T-helper 2 cell treated with Interferon-gamma antibody and Interleukin-4, amounts not matched to agents 5 μg/mL and 100 μg/mL, for 36 hours (primary cell): ENCODE measurements at places on chromosomes 6 and 20.

- DNase-seq, result no peak
Measured at GRCh38 chr6:110628330-110628729, 151.9 kb upstream of the SLC22A16 start.

DNA sequence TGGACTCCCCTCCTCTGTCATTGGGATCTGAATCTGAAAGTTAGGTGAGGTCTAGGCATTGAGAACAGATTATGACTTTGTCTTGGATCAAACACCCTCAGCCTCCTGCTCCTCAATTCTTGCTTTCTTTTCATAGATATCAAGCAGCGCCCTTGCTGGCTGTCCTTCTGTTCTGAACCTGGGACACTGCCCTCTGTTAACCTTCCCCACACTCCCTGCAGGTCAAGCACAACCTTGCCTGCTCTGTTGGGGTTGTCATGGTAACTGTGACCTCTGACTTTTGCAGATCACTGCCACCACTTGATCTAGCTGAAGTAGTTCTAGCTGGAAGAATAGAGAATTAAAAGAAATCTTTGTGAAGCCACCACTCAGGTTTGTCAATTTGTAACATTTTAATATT is 16.4 kb upstream of the MICA start:
- no peak for DNase-seq

DNA sequence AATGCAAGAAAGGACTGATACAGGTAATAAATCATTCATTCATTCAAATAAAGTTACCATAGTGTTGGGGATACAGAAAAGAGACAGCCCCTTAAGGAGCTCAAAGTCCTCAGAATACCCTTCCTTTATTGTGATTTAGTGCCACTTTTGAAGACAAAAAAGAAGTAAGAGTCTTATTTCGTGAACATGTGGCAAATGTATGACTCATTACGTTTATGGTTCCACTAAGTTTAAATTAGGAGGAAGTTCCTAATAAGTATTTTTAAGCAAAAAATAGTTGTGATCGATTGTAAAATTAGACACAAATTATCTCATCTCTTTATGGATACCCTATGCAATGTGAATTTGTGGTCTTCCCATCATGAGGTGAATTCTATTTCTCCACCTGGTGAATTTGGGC is 38.5 kb upstream of the GCLC start:
- no peak for DNase-seq

DNA sequence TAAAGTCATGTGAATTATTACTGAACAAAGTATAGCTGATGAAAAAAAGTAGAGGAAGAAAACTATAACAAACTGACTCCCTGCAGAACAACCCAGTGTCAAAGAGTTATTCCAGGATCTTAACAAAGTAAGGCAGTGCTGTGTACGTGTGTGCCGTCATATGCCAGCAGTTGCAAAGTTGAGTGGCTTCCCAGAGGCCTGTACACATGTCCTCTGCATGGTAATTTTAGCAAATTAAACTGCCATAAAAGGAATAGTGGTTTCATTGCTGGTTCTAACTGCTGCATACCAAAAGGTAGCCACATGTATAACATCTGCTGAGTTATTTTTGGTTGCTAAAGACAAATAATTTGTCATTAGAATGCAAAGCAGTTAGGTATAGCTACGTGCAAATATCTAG is 44.8 kb downstream of the RIPOR2 start:
- no peak for DNase-seq

GRCh38 chr6:165245287-165245686 is 64.1 kb downstream of the C6orf118 start:
- no peak for DNase-seq

- DNase-seq, result no peak
Measured at GRCh38 chr6:15360300-15360699, 114.4 kb downstream of the JARID2 start.

- DNase-seq, result no peak
Measured at GRCh38 chr20:59176812-59177211, 13.2 kb downstream of the ZNF831 start.

GRCh38 chr6:1247056-1247455 is 64.8 kb upstream of the FOXQ1 start:
- DNase-seq, result no peak

DNA sequence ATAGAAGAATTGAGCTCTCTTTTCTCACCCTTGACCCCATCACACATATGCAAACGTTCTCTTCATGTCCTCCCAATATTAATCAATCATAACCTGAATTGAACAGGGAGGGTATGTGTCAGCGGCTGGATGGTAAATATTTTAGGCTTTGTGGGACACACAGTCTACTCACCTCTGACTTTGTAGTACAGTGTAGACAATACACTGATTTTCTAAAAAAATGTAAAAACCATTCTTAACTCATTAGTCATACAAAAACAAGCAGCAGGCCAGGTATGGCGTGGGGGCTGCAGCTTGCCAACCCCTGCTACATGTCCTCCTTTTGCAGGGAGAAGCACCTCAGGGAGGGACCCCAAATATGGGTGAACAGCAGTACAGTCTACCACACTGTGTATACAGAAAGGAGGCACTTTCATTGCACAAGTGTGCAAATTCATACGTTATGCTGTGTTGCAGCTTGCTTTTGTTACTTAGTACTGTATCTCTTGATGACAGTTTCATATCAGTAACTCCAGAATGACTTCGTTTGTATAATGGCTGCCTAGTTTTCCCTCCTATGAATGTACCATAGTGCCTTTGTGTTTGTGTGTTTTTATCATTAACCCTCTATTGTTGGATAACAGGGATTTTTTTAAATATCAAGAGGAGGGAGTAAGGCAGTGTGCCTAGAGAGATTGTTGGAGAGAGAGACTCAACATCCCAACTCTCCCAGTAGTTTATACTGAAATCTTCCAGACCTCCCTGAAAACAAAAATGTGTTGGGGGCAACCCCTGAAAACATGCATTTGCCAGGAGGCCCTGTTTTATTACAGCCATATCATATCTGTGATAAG is 214.3 kb downstream of the ZMYND8 start:
- no peak for DNase-seq

DNA sequence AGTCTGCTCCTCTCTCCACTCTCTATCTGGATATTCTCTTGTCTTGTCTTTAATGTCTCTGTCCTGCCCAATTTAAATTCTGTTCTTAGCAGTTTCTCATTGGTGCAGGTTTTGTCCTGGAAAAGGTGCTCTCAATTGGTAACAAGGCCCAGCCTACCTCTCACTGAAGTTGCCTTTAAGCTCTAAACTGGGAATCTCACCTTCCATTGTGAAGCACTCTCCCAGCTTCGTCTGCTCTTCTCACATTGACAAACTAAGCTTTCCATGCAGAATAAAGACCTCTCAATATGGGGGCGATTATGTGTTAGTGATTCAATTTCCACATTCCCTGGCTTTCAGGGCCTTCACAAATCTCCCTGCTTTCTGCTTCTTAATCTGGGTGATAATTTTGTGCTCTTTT is 1712.2 kb downstream of the GRIK2 start:
- DNase-seq, result no peak
